SIG-M5 (cell line): ENCODE measurements at places on chromosomes 4 and X.

GRCh38 chr4:158314756-158315487 lies 104.6 kb downstream of the TMEM144 start:
- no peak for DNase-seq

GRCh38 chr4:148216866-148217814 lies 225.1 kb downstream of the NR3C2 start:
- DNase-seq: no peak

DNA sequence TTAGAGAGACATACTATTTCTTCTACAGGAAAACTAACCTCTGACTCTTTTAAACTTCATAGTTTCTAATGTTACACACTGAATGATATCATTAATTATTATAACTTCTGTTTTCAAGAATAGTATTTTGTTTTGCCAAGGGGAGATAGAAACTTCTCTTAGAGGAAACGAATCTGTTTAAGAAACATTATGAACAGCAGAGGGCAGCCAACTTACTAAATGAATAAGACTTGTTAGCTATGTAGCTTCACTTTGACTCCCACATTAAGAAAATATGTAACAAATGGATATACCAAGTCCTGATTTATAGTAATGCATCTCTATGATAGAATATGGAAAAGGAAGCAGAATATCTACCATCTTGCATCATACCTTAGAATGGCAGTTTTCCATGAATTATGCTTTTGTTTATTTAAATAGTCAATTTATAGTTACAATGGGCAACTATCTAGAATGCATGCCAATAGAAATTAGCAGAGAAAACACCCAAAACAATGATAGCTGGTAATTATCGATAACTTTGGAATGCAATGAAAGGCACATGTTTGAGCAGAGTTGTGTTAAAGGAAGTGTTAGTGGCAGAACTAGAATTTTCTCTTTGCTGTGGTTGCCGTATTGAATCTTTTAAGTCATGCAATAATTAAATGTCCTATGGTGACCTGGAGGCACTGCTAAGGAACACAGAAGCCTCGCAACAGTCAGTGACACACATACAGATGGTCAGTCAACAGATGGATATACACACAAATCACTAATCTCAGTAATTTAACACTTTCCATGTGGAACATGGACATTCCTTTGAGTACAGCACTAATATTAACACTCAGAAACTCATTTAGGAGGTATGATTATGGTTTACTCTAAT lies 105.7 kb upstream of the PDLIM3 start:
- no peak for DNase-seq

DNA sequence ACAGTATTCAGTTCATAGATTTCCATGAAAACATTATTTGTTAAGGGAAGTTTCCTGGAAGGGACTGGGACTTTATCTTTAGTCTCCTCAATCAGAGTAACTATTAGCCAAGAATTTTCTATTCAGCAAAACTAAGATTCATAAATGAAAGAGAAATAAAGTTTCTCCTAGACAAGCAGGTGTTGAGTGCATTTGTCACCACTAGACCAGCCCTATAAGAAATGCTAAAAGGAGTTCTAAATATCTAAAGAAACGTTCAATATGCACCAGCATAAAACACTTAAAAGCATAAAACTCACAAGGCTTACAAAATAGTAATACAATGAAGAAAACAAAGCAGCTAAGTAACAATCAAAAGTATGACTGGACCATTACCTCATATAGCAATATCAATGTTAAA lies 423.0 kb downstream of the TECRL start:
- DNase-seq: no peak

- DNase-seq: no peak
Observed at GRCh38 chrX:16023790-16024734, 99.3 kb upstream of the GRPR start.

DNA sequence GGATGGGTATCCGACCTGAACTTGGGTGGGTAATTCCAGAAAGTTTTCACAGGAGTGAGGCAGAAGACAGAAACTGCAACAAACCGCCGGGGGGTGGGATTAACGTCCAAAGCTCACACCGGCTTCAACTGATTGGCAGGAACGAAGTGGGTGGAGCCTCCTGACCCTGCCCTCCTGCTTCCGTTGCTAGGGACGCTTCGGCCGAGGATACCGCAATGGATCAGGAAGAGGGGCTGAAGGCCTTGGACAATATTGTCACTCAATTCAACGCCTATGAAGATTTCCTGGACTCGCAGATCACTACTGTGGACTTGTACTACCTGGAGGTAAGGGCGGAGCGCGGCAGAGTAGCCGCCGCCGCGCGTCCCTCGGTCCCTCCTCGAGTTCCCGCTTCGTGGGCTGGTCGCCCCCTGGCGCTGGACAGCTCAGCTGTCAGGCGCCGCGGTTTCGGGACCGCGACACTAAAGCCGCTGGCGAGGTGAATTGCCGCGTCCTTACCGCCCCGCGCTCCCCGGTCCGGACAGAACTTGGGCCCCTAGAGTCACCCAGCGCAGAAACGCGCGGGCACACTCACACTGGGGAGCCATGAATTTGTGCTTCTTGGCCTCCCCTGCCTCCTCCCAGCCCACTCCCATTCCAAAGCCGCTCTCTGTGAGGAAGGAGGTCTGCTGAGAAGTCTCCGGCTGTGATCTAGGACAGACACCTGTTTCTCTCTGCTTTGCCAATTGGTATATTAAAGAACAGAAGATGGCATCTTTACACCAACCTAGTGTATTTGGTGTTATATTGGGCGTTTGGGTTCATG lies at the start of gene CFAP299:
Gene CFAP299, plus strand, starts transcription at position 177 of the 805 bp plus-strand sequence.
- DNase-seq: no peak

GRCh38 chr4:39528061-39528465 lies 824 bp upstream of the UGDH start:
- no peak for DNase-seq

DNA sequence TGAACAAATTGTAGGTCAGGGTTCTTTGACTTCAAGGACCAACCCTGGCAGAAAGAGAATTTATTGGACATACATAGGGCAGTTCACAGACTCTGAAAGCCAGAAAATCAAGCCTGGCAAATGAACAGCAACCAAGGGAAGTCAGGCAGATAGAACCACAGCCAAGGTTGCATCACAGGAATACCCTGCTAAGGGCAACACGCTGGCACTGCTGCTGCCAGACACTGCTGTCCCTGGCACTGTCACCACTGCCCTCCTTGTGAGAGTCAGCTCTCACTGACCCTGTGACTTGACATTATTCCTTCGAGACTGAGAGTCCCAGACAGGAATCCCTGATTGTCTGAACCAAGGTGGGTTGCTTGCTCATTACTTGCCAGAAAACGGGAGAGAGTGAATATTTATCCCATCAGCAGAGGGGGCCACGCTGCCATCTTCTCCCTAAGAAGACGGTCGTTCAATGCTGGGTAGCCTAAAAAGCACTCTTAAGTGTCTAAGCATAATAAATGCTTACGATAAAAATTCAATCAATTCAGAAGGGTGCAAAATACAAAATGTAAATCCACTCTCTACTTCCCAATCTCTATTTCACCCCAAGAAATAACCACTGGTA lies 23.2 kb upstream of the PTTG2 start:
- DNase-seq: no peak

- no peak for DNase-seq
Observed at GRCh38 chrX:93422693-93423092, 250.7 kb downstream of the NAP1L3 start.

- DNase-seq: no peak
Observed at GRCh38 chrX:112254896-112255295, 172.3 kb upstream of the TRPC5 start.

DNA sequence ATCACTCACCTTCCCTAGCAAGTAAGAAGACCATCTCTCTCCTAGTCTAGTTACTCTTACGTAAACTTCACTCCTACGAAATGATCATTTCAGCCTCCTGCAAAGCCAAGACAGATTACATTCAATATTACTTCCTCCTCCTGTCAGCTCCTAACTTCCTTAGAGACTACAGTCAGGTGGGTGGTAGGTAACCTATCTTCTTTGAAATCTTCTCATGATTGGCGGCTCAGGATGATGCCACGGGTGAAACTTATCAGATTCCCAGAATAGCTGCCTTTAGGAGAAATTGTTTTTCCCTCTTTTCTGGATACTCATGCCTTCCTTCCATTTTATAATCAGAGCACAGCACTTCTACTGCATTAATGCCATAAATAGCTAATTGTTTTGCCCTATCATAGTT lies 744.8 kb upstream of the HS3ST1 start:
- no peak for DNase-seq

- no peak for DNase-seq
Observed at GRCh38 chr4:100017637-100018310, 67.7 kb upstream of the H2AZ1 start.

- DNase-seq: no peak
Observed at GRCh38 chrX:65127842-65128241, 151.6 kb upstream of the ZC4H2 start.

- DNase-seq: no peak
Observed at GRCh38 chr4:10009861-10010500, 11.3 kb downstream of the SLC2A9 start.

- no peak for DNase-seq
Observed at GRCh38 chr4:163701916-163702315, 207.4 kb downstream of the TMA16 start.

GRCh38 chr4:182510836-182511235 lies 267.6 kb downstream of the TENM3 start:
- DNase-seq: no peak
